ENCODE measurements at places on chromosomes 4 and X.

GRCh38 chr4:10130178-10130888, 13.7 kb upstream of the WDR1 start:
- no peak for DNase-seq

GRCh38 chr4:55838356-55838755, 15.1 kb upstream of the EXOC1 start:
- DNase-seq, result no peak

GRCh38 chrX:70421618-70422017, 1.5 kb upstream of the GDPD2 start:
- no peak for DNase-seq

GRCh38 chr4:14168919-14169318, 541.4 kb upstream of the BOD1L1 start:
- DNase-seq, result no peak

DNA sequence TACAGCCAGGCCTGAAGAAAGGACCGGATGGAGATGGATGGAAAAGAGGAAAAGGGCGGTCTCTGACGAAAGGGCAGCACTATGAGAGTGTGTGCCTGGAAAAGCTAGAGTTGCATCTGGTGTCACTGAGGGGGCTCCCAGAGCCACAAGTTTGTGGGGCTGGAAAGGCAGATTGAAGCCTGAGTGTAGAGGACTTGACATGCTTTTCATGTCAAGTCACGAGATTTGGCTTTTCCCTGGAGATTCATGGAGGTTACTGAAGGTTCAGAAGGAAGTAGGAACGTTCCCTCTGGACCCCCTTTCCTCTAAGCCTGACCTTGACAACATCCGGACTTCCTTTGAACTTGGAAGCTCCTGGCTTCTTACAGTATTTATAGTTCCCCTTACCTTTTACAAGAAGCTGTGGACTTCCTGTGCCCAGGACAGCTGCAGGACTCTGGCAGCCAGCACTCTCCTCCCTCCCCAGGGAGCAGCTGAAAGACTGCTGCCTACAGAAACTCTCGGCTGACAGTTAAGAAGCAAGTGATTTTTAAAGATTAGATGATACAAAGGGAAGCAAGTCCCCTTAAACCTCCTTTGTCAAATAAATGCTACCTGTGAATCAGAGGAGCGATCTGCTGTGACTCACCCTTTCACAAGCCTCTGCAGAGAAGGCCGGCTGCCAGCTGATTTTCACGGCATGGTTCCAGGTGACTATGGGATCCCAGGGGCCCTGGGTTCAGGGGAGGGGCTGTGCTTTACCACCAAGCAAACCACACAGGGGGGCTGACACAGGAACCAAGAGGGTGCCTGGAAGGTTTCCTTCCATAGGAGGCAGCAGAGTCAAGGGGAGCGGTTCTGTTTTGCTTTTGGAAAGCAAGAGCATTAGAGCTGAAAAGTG, 72.9 kb upstream of the STIM2 start:
- DNase-seq, result peak; percentile 8

DNA sequence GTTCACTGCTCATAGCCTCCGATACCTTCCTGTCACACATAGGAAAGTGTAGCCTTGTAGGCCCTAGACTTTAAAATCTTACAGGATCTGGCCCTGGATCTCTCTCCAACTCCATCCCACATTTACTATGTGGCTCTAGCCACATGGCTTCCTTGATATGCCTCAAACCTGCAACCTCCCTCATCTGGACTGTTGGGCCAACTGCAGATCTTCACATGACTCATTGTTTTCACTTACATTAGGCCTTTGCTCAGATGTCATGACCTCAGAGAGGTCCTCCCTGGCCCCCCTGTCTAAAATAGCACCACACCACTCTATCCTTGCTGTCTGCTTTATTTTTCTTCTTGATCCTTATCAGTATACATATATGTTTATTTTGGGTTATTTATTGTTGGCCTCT, 8.1 kb upstream of the NR0B1 start:
- DNase-seq, result no peak

GRCh38 chr4:69760455-69760854, at the start of gene SULT1B1:
SULT1B1 (minus strand) TSS chr4:69760620; CDS start chr4:69755217, 5,403 bp downstream.
- no peak for DNase-seq

GRCh38 chr4:1572964-1573720, 111.0 kb downstream of the FAM53A start:
- no peak for DNase-seq

DNA sequence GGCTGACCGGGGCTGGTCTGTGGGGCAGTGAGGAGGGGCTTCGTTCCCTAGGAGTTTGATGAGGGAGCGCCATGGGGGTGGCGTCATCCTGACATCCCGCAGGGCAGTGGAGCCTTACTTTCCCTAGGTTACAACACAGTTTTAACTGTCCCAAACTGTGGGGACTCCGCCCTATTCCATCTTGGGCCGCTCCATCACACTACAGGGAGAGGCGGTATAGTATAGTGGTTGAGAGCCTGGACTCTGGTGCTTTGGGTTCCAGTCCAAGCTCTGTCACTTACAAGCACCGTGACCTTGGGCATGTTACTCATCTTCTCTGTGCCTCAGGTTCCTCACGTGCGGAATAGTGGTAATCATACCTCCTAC, 44.2 kb downstream of the ZNF185 start:
- no peak for DNase-seq

DNA sequence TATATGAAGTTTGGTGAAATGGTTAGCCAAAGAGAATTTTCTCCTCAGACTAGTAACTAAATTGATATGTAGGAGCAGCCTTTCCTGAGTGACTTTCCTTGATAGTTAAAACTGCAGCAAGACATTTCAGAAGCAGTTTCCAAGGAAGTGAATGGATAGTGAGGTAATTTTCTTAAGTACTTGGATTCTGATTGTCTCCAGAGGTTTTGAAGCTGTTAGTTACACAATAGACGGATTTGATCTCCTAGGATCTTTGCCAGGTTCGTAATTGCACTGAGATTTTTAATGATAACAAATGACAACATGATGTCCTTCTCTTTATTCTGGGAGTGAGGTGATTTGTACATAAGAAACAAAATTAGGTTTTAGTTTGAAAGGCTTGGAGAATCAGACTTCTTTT, 29.2 kb downstream of the PRRG1 start:
- no peak for DNase-seq

DNA sequence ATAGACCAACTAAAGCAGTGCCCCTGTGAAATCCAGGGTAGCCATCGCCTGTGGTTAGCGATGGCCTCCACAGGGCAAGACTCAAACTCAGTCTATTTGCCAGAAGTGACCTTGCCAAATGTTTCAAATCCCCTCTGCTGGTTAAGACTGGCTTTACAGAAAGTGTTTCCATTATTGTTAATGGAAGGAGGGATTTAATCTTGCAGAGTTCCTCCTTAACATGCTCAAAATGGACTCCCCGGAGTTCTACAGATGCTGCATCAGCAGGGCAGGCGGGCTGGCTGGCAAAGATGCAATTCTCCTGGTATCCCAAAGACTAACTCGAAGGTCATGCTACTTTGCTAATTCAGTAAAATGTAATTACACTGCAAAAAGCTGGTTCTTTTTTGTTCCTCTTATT, 313.0 kb upstream of the SLC7A11 start:
- DNase-seq, result no peak

DNA sequence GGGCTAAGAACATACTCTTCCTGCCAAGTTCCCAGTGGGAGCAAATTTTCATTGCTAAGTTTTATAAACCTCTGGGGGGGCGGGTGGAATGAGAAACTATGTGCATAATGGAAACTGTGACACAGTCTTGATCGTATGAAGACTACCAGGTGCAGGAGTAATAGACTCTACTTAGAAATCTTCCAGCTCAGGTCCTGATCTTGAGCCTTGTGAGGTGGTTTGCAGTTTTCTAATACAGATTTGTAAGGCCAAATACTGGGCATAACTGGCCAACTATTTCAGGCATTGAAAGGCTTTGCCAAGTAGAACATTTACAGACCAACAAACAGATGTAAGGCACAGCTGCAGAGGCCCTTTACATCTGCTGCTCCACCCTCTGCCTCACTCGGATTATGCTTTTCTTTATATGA, 89.7 kb upstream of the CBR4 start:
- no peak for DNase-seq

GRCh38 chr4:122914292-122914904, 8.0 kb downstream of the NUDT6 start:
- no peak for DNase-seq

- DNase-seq, result no peak
These were observed 51.2 kb upstream of the TADA2B start for GRCh38 chr4:6991771-6992557.

- DNase-seq, result no peak
These were observed 2.3 kb upstream of the XPNPEP2 start for GRCh38 chrX:129736491-129736890.

DNA sequence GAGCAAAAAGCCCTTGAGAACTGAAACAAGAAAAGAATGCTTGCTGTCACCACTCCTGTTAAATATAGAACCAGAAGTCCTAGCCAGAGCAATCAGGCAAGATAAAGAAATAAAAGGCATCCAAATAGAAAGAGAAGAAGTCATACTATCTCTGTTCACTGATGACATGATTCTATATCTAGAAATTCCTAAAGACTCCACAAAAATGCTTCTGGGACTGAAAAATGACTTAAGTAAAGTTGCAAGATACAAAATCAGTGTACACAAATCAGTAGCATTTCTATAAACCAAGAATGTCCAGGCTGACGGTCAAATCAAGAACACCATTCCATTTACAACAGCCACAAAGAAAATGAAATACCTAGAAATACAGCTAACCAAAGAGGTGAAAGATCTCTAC, 552.7 kb upstream of the SLIT2 start:
- no peak for DNase-seq

- DNase-seq, result no peak
These were observed 43.8 kb downstream of the NHSL2 start for GRCh38 chrX:71954458-71954857.

- no peak for DNase-seq
These were observed 35.4 kb downstream of the IGFBP7 start for GRCh38 chr4:57074744-57075143.

GRCh38 chr4:72567821-72568675, 973 bp downstream of the ADAMTS3 start:
- DNase-seq, result no peak

- peak; percentile 0 for DNase-seq
These were observed 51.3 kb downstream of the RTL9 start for GRCh38 chrX:110409925-110410324.

DNA sequence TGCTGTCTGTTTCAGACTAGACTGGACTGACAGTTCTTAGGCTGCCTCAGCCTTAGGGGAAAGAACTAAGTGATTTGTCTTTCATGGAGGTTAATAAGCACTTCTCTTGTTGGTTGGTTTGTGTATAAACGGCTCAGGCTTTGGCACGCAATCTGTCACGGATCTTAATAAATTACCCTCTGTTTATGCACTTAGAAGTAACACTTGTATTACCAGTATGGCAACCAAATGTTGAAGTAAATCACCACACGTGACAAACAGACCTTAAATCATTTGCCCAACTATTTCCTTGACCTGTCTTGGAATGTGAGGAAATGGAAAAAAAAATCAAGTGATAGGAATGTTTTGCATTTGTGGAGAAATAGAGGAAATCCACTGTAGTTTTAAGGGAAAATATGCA, 69.9 kb downstream of the TEX13A start:
- no peak for DNase-seq

DNA sequence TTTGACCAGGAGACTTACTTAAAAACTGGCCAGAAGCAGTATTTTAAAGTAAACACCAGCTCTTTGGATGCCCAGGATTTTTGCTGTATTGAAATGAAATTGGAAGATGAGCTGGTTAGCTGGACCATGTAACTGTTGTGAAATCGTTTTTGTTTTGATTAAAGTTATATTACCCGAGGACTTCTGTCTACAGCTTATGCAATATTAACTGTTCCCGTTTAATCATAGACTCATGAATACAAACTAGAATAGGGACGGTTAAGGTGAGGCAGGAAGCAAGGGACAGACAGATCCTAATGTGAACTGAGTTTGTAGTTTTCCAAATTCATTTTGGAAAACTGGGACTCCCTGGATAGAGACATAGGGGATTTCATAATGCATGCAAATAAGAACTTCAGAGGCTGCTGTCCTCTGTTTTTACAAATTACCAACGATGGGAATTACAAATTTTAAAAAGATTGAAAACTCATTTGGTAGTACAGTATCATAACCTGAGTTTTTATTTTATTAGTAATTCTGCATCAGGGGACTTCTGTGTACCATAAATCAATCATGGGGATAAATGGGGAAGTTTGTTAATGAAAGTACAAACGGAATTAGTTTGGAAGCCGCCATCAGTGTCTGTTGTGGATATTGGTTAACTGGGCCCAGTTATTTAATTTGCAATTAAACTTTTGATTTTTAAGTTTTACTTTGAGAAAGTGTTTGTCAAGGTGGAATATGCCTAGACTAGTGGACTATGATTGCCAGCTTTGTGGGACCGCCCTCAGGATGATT, 304.4 kb downstream of the AFF2 start:
- DNase-seq, result no peak

GRCh38 chrX:107743995-107744394, 31.6 kb downstream of the TSC22D3 start:
- DNase-seq, result no peak

DNA sequence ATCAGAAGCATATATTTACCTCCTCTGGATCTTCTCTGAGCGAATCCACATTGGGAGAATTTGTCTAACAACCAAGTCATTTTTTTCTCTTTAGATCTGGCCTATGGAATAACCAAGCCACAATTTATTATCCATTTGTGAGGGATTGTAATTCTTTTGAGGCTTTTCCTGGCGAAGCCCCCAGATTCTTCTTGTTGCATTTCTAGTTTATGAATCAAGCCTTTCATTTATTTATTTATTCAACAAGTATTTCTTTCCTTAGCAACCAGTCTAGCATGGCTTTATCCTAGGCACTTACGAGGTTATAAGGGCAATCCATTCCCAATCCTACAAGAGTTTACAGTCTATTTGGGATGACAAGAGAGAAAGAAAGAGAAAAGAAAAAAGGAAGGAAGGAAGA, 18.4 kb upstream of the FNIP2 start:
- DNase-seq, result no peak

DNA sequence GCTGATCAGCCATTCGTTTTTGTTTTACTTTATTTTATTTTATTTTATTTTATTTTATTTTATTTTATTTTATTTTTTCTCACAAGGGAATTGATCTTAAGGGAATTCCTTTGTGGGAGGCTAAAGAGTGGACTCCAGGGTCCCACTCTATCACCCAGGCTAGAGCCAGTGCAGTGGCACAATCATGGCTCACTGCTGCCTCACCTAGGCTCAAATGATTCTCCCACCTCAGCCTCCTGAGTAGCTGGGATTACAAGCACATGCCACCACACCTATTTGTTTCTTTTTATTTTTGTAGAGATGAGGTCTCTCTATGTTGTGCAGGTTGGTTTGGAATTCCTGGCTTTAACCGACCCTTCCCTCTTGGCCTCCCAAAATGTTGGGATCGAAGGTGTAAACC, 17.5 kb upstream of the PABPC4L start:
- no peak for DNase-seq

DNA sequence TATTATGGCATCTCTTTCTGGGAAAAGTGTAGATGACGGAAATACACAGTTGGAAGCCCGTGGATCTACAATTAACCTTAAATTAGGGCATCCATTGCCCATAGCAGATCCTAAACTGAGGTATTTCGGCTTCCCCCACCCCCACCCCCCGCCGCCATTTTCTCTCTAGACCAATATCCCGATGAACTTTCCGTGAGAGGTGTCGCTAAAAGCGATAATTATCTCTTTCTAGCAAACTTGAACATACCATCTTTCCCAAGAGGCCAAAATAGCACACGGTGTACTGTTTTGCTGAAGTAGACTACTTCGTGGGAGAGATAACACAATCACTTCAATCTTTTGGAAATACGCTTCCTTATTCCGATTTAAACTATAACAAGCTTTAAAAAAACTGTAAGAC, 554 bp downstream of the KLHL15 start:
- DNase-seq, result no peak

All from activated CD4-positive, alpha-beta T cell treated with anti-CD3 and anti-CD28 coated beads, Interleukin-2, amount 50 U/mL, for 4 hours (primary cell).